HS-27A (cell line): ENCODE measurements at places on chromosomes 1 and 21.

GRCh38 chr1:21814241-21814918 lies 2.3 kb downstream of the LDLRAD2 start:
- DNase-seq: no peak

GRCh38 chr1:112075566-112075965 lies 86.1 kb upstream of the KCND3 start:
- DNase-seq: no peak

GRCh38 chr1:93824834-93825233 lies 54.2 kb downstream of the DNTTIP2 start:
- no peak for DNase-seq

GRCh38 chr21:32136546-32136945 lies 142.3 kb downstream of the MIS18A start:
- no peak for DNase-seq
